ENCODE measurements at places on chromosomes 5 and 9. TPM values are rescaled to one million over a fixed set of nuclear protein-coding genes. Genes with fewer than 3 reads are reported as not detected.

The GHR gene
- total RNA-seq: not detected

- no peaks in the 10 kb centered on the region for H3K4me1 ChIP-seq
- no peaks in the 10 kb centered on the region for H3K36me3 ChIP-seq
- H3K4me3 ChIP-seq: no peak overlapping the region
- H3K27me3 ChIP-seq: no peaks in the 10 kb centered on the region
- DNase-seq: no peak
- no peak overlapping the region for H3K27ac ChIP-seq
Observed at GRCh38 chr5:164115420-164115819, 610.0 kb downstream of the MAT2B start.

GRCh38 chr9:126999315-127000068 lies 84.9 kb downstream of the RALGPS1 start:
- no peak for DNase-seq
- H3K4me1 ChIP-seq: peaks cover 21% of the 10 kb centered on the region
- peaks cover 11% of the 10 kb centered on the region for H3K36me3 ChIP-seq
- H3K27ac ChIP-seq: no peak overlapping the region
- H3K27me3 ChIP-seq: peaks cover 70% of the 10 kb centered on the region

DNA sequence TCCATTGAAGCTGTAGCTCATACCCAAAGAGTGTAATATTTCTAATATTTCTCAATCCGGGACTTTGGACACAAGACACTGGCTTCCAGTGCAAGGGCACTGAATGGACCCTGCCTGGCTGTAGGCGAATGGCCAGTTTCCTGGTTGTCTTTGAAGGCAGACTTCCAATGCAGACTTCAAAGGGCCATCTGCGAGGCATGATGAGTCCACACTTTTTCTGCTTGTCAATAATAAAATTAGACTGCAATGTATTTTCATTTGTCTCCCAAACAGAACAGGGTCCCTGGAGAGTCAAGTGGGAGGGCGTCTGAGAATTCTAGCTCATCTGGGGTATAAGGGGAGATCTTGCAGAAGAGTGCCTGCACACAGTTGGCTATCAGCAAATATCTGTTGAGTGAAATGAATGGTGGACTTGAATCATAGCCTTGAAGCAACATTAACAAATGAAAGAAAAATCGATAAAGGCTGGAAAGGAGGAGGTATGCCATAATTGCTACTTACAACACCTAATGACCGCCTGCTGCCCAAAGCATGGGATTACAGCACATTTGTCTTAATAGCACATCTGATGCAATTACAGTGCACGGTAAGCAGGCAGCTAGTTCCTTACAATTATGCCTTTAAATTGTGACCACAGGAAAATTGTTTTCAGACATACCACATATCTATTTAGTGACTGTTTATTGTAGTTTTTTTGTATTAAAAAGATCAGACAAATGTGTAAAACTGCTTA lies 137.5 kb downstream of the ARHGEF28 start:
- no peaks in the 10 kb centered on the region for H3K27me3 ChIP-seq
- no peak for DNase-seq
- no peak overlapping the region for H3K4me3 ChIP-seq
- no peak overlapping the region for H3K27ac ChIP-seq
- peaks cover 3% of the 10 kb centered on the region for H3K36me3 ChIP-seq

The GLIPR2 gene
- 22.7 TPM for total RNA-seq

GRCh38 chr5:8060953-8061429 lies 192.0 kb downstream of the MTRR start:
- H3K36me3 ChIP-seq: no peaks in the 10 kb centered on the region
- H3K4me1 ChIP-seq: no peaks in the 10 kb centered on the region
- peaks cover 11% of the 10 kb centered on the region for H3K27me3 ChIP-seq
- H3K4me3 ChIP-seq: no peak overlapping the region
- H3K27ac ChIP-seq: no peak overlapping the region
- no peak for DNase-seq

GRCh38 chr5:143536364-143536763 lies 132.9 kb upstream of the NR3C1 start:
- no peaks in the 10 kb centered on the region for H3K4me1 ChIP-seq
- peaks cover 2% of the 10 kb centered on the region for H3K36me3 ChIP-seq
- peaks cover 6% of the 10 kb centered on the region for H3K27me3 ChIP-seq
- no peak overlapping the region for H3K4me3 ChIP-seq

The PKN3 gene
- total RNA-seq: 22.9 TPM

The NIPAL4 gene
- 3.1 TPM for total RNA-seq

The SH3GL2 gene
- not detected for total RNA-seq

DNA sequence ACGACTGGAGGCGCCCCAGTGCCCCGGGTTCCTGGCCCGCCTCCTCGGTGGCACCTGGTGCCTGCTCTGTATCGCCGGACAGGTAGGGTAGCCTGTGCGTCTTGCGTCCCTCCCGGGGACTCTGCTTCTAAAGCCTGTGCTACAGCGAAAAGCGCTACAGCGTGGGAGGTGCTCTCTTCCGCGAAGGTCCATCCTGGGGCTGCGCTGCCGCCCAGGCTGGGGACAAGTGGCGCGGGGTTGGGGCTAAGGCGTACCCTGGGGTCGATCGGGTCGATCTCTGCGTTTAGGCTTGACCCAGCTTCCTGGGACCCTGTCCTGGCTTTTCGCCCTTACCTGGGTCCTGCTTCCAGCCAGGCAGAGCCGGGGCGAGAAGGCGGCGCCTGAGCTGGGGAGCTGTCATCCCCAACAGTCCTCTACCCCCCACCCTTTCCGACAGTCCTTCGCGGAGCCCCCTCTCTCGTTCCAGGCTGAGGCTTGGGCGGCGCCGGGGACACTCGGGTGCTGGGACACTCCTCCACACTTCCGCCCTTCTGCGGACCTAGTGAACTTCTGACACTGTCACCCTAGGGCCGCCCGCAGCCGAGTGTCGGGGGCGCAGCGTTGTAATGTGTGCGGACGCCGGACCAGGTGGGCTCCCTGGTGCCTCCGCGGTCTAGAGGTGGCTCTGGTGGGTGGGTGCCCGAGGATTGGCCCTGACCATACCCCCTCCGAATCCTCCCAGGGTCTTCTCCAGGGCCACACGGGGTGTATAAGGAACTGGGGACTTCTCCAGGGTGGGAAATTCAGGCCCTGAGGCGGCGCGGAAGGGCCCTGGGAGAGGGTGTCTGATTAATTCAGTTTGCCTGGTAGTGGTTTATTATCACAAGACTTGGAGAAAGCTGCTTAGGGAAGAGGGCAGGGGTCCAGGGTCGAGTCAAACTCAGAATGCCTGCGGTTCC lies 328.2 kb downstream of the SH3GL2 start:
- peaks cover 18% of the 10 kb centered on the region for H3K27me3 ChIP-seq
- no peak overlapping the region for H3K4me3 ChIP-seq
- no peak for DNase-seq
- H3K36me3 ChIP-seq: no peaks in the 10 kb centered on the region

The DNAH5 gene
- not detected for total RNA-seq

The ACSL6 gene
- total RNA-seq: 8.2 TPM

The SLC23A1 gene
- total RNA-seq: 2.8 TPM

The PPP3R2 gene
- not detected for total RNA-seq

The RNF208 gene
- total RNA-seq: 6.6 TPM

DNA sequence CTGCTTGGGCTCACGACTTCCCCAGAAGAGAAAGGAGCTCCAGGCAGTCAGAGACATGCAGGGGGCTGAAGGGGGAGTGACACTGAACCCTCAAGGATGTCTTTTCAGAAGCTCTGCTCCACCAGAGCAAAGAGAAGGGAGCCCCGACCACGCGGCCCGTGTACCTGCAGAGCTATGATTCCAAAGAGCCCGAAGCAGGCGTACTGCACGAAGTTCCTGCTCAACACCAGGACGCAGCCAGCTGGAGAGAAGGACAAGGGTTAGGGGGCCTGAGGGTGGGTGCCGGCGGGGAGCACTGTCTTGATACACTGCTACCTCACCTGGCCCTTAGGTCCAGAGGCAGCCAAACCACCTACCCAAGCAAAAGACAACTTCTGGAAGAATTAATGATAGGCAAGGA lies 9.4 kb downstream of the SURF4 start:
- peaks cover 64% of the 10 kb centered on the region for H3K36me3 ChIP-seq
- H3K27ac ChIP-seq: no peak overlapping the region
- no peak for DNase-seq
- H3K4me1 ChIP-seq: peaks cover 58% of the 10 kb centered on the region
- H3K4me3 ChIP-seq: no peak overlapping the region

DNA sequence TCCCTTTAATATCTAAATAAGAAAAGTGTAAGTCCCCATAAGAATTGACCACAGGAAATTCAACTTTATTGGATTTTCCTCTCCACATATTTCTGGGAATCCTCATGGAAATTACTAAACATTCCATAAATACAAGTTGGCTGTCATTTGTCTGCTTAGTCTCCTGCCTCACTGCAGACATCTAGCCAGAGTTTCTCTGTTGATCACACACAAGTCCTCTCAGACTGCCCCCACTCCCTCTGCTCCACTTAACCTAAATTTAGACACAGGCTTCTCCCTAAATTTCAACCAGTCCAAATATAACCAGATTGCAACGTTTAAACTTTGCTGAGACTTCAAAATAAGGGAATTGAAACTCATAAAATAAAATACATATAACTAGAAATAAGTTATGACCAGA lies 982.1 kb downstream of the DTWD2 start:
- H3K4me3 ChIP-seq: no peak overlapping the region
- H3K27ac ChIP-seq: no peak overlapping the region
- DNase-seq: no peak
- H3K36me3 ChIP-seq: no peaks in the 10 kb centered on the region
- H3K4me1 ChIP-seq: no peaks in the 10 kb centered on the region

The CYSRT1 gene
- 2.0 TPM for total RNA-seq

The CCL19 gene
- total RNA-seq: not detected

DNA sequence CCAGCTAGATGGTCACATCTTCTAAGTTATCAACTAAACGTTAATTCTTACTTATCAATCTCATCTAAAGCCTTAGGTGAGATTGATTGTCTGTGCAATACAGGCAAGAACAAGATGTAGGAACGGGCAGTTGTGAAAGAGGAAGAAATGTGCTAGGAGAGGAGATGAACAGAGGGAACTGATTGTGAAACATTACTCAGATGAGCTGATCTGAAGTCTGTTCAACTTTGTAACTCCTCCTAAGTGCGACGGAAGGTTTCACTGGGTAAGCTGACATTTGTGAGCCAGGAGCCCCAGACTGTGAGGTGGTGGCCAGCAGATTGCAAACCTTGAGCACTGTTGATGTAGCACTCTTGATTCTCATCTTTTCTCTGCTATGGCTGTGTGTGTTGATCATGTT lies 204.1 kb downstream of the CD180 start:
- no peaks in the 10 kb centered on the region for H3K27me3 ChIP-seq
- no peaks in the 10 kb centered on the region for H3K36me3 ChIP-seq
- H3K4me3 ChIP-seq: no peak overlapping the region
- DNase-seq: no peak
- H3K4me1 ChIP-seq: peaks cover 12% of the 10 kb centered on the region
- H3K27ac ChIP-seq: no peak overlapping the region

DNA sequence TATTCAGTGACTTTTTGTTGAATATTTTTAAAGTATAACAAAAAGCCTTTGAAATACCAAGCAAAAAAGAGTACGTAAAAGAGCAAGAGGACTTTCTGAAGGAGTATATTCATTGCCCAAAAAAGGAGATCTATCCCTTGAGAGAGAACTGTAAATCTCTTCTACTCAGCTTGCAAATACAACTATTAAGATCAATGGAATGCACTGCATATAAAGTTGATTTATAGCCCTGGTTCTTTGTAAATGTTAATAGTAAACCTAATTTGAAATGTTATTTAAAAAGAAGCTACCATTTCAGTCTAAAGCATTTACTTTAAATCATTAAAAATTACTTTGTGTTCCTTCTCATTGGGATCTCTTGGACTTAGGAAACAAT lies 168.1 kb downstream of the PDE4D start:
- H3K4me3 ChIP-seq: no peak overlapping the region
- no peaks in the 10 kb centered on the region for H3K27me3 ChIP-seq
- no peaks in the 10 kb centered on the region for H3K36me3 ChIP-seq
- no peaks in the 10 kb centered on the region for H3K4me1 ChIP-seq
- no peak overlapping the region for H3K27ac ChIP-seq

The GLRA1 gene
- total RNA-seq: not detected

DNA sequence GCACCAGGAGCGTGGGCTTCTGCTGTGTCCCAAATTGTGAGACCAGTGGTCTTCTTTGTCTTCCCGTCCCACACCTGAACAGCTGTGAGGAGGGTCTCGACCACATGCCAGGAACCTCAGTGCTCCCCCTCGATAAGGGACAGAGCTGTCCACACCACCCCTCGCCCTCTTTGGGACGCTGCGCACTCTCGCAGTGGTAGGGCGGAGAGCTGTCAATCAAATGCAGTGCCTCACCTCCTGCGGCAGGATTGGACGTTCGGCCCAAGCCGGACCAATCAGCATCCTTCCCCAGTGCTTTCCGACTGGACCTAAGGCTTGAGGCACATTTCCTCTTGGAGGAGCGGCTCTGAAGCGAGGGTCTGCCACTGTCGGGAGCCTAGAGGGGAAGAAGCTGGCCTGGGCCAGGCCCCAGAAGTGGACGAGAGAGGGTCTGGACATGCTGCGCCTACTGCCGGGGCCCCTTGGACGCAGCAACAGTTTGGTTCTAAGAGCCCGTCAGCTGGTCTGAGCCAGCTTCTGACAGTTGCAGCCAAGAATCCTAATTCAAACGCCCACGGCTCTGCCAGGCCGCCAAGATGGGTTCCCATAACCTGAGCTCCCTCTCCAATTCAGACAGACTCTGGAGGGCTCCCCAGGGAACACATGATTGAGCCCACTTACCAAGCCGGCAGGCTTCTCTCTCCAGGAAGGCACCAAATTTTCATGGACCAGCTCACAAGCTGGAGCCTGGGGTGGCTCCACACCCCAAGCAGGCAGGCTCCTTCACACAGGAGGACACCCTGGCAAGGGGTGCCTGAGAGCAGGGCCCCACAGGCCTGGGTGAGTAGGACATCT lies 28.1 kb upstream of the ADAMTS2 start:
- no peaks in the 10 kb centered on the region for H3K4me1 ChIP-seq
- no peak for DNase-seq
- no peak overlapping the region for H3K27ac ChIP-seq
- no peak overlapping the region for H3K4me3 ChIP-seq
- no peaks in the 10 kb centered on the region for H3K27me3 ChIP-seq

GRCh38 chr5:38008198-38008597 lies 168.4 kb upstream of the GDNF start:
- H3K27me3 ChIP-seq: no peaks in the 10 kb centered on the region
- H3K4me3 ChIP-seq: no peak overlapping the region
- no peaks in the 10 kb centered on the region for H3K4me1 ChIP-seq
- no peak for DNase-seq
- no peaks in the 10 kb centered on the region for H3K36me3 ChIP-seq

GRCh38 chr5:120304663-120305062 lies 159.4 kb upstream of the PRR16 start:
- no peaks in the 10 kb centered on the region for H3K27me3 ChIP-seq
- H3K27ac ChIP-seq: no peak overlapping the region
- no peaks in the 10 kb centered on the region for H3K4me1 ChIP-seq

The CNTNAP3 gene
- not detected for total RNA-seq

- H3K27ac ChIP-seq: no peak overlapping the region
- no peaks in the 10 kb centered on the region for H3K36me3 ChIP-seq
- H3K4me1 ChIP-seq: no peaks in the 10 kb centered on the region
- no peak overlapping the region for H3K4me3 ChIP-seq
Observed at GRCh38 chr5:6576861-6577501, 55.9 kb downstream of the NSUN2 start.

All from activated T-cell treated with anti-CD3 and anti-CD28 coated beads, Interleukin-2, amount 50 U/mL, for 72 hours (primary cell).